Activated CD8-positive, alpha-beta memory T cell treated with anti-CD3 and anti-CD28 coated beads for 1 hour (primary cell): ENCODE measurements at places on chromosomes 16 and 17.

GRCh38 chr17:36500745-36501225, 14.3 kb downstream of the ZNHIT3 start:
- no peak for DNase-seq

DNA sequence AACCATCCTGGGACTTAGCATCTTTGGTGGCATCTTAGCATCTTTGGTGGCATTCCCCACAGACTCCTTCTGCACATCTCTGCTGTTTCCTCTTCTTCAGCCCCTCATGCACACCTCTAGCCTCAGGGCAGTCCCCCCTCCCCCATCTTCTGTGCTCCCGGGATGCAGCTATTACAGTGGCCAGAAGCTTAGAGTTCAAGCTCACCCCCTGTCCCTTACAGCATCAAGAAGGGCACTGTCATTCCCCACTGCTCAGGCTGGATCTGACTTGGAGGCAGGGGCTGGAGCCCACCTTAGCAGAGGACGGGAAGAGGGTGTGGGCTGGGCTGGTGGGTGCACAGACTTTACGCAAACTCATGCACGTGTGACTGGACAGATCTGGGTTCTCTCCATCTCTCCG, 650 bp downstream of the EPN3 start:
- no peak for DNase-seq

- no peak for DNase-seq
Measured at GRCh38 chr17:38353086-38353604, 1.5 kb downstream of the SOCS7 start.

GRCh38 chr16:57618296-57619132, 9.9 kb upstream of the ADGRG1 start:
- no peak for DNase-seq

DNA sequence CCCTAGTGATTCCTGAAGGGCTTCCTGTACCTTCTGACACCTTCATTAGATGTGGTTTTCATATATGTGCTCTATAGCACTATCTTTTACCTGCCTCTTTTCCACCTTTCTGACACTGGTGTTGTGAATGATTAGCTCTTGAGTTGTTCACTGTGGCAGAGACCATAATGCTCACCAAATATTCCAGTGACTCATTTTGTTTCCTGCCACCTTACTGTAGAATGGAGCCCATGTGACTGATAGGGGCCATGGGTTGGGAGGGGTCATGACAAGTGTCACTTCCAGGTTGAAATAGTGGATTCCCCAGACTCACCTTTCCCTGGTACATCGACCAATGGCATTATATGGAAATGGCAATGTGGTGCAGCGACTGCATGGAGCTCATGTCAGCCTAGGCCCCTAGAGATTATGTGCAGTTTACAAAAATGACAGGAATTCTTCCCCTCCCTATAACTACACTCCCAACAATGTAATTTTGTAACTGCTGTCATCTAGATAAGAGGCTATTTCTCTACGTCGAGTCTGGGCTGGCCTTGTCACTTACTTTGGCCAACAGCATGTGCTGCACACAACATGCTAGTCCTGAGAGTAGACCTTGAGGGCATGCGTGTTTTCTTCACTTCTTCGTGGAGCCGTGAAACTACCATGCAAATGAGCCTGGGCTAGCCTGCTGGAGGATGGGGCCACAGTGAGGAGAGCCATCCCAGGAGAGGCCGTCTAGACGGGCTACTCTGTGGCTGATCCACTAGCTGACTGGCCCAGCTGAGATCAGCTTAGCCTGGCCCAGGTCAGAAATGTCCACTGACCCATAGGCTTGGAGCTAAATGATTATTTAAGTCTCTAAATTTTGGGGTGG, 409.5 kb downstream of the CA10 start:
- DNase-seq = no peak

- no peak for DNase-seq
Measured at GRCh38 chr17:29642171-29642611, 19.5 kb upstream of the CORO6 start.

DNA sequence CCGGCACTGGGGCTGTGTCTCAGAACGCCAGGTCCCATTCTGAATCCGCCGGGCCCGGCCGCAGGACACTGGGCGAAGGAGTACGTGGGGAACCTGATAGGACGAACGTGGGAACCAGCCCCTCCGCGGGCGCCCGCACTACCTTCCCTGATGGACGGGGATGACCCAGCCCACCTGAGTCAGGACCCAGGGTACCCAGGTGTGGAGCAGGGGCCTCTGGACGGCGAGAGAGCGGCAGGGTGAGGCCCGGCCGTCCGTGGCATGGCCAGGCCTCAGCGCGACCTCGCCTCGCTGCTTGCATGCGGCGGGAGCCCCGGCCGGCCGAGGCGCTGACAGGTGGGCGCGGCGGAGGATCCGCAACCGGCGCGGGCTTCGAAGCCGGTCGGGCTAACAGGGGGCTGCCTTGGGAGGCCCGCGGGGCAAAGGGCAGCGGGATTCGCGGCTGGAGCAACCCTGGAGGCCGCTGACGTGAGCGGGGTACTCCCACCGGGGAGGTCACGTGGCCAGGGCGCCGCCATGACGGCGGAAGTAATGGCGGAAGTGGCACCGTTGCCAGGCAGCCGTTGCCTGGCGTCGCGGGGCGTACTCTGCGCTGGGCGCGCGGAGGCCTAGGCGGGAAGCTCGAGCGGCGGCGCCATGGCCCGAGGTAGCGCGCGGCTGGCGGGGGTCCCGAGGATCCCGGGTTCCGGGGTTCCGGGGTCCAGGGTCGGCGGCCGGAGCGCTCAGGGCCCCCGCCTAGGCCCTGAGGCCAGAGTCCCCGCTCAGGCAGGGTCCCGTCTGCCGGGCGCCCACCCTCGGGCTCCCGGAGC, at the start of gene WDR90:
Gene WDR90 (plus strand): TSS at position 585 of the 809 bp plus-strand sequence. CDS start 52 bp downstream, at position 637.
- peak; percentile 69 for DNase-seq

- no peak for DNase-seq
Measured at GRCh38 chr16:29784157-29784556, 6.1 kb downstream of the ZG16 start.

GRCh38 chr16:56610017-56610608, 1.7 kb downstream of the MT2A start:
- no peak for DNase-seq

DNA sequence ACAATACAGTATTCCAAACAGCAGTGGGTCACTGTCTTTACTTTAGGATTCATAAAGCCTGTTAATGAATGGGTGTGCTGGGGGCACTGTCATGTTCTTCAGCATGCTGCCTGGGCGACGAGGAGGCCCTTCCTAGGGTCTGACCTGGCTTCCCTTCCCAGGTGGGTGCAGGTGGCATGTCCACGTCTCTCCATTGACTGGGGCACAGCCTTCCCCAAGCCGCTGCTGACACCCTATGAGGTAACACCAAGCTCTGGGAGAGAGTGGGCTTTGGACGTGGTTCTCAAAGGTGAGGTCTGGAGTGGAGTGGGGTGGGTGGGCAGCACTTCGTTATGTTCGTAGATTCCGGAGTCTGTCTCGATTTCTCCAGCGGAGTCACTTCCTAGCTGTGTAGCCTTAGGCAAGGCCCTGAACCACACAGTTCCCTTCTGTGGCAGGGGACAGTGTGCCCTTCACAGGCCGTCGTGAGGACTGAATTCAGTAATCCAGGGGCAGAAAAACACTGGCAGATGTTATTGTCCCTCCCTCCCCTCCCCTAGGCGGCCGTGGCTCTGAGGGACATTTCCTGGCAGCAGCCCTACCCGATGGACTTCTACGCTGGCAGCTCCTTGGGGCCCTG, 771 bp upstream of the OVCA2 start:
- DNase-seq = no peak

DNA sequence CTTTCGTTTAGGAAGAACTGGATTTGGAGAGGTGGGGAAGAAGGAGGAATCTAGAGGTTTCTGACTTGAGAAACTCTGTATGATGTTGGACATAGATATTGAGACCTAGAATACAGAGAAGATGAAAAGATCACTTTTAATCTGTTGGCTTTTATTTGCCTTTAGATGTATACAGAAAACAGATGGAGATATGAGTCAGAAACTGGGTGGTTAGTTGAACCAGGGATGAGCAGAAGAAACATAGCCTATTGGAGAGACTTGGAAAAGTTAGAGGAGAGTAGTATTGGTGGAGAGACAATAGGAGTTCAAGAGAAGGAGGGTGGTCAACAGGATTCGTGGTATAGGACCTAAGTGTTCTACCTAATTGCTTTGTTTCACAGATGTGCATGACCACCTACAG, 5.1 kb downstream of the PHAF1 start:
- no peak for DNase-seq

- DNase-seq = no peak
Measured at GRCh38 chr17:1229900-1230501, 40.2 kb upstream of the BHLHA9 start.

DNA sequence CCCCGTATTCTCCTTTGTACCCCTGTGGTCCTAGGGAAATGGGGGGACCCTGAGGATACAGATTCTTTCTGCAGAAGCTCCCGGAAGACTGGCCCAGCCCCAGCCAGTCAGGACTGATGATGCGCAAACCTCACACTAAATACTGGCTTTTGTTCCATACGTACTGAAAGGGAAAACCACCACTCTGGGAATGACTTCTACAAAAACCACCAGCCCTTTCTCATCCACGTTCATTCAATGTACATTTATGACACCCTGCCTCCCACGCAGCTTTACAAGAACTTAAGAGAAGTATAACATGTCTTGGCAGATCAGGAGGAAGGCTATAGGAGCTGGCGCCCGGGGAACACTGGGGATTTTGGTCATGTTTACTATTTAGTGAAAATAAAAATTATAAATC, 70.6 kb downstream of the MARCHF10 start:
- no peak for DNase-seq

DNA sequence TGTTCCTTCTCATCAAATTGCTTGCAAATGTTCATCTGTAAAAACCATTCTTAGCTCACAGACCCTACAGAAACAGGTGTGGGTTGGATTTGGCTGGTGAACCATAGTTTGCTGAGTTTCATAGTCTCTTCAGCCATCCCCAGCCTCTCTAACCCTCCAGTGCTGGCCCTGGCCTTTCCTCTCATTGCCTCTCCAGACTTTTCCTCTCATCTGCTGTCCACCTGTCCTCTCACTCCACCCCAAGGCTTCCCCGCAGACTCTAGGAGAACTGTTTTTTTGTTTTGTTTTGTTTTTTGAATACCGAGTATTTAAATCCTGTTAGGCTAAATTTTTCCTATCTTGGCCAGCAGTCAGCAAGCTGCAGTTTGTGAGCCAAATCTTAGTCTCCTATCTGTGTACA, 41.1 kb downstream of the MEOX1 start:
- no peak for DNase-seq

GRCh38 chr16:61274211-61274610, 762.0 kb downstream of the CDH8 start:
- no peak for DNase-seq

- no peak for DNase-seq
Measured at GRCh38 chr16:87840271-87840978, 28.9 kb downstream of the SLC7A5 start.

- DNase-seq = no peak
Measured at GRCh38 chr17:48718761-48719641, 3.3 kb downstream of the PRAC1 start.

- DNase-seq = no peak
Measured at GRCh38 chr17:56867948-56868376, 34.0 kb downstream of the DGKE start.

DNA sequence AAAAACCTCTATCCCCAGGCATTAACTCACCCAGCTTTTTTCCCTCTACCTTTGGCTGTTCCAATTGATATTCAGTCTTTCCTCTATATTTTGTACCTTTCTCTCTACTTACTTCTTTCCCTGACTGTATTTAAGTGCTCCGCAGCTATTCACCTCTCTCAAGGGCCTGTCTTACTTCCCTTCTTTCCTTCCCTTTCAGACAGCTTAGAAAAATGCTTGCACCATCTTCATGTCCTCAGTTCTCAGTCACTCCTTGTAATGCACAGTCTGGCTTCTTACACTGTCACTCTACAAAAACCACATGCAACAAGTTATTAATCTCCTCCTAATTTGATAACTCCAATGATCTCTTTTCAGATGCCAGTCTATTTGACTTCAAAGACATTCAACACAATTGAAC, 163.4 kb downstream of the PHKB start:
- DNase-seq = no peak

GRCh38 chr16:27434141-27435051, 32.4 kb downstream of the IL21R start:
- no peak for DNase-seq

- DNase-seq = no peak
Measured at GRCh38 chr16:30437511-30438046, 7.7 kb upstream of the DCTPP1 start.

DNA sequence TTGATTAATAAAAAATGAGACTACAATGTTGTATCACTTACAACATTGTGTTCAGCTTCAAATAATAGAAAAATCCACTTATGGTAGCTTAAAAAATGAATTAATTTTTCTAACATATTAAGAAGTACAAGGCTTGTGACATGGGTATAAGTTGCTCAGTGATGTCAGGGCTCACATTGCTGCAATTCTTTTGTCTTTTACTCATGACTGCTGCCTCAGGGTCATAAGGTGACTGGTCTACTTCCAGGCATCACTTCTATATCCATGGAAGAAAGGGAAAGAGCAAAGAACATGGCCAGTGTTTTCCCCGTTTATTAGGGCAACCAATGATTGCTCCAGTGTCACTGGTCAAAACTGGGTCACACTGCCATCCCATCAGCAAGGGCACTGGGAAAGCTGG, 295.3 kb downstream of the MAP2K4 start:
- no peak for DNase-seq

DNA sequence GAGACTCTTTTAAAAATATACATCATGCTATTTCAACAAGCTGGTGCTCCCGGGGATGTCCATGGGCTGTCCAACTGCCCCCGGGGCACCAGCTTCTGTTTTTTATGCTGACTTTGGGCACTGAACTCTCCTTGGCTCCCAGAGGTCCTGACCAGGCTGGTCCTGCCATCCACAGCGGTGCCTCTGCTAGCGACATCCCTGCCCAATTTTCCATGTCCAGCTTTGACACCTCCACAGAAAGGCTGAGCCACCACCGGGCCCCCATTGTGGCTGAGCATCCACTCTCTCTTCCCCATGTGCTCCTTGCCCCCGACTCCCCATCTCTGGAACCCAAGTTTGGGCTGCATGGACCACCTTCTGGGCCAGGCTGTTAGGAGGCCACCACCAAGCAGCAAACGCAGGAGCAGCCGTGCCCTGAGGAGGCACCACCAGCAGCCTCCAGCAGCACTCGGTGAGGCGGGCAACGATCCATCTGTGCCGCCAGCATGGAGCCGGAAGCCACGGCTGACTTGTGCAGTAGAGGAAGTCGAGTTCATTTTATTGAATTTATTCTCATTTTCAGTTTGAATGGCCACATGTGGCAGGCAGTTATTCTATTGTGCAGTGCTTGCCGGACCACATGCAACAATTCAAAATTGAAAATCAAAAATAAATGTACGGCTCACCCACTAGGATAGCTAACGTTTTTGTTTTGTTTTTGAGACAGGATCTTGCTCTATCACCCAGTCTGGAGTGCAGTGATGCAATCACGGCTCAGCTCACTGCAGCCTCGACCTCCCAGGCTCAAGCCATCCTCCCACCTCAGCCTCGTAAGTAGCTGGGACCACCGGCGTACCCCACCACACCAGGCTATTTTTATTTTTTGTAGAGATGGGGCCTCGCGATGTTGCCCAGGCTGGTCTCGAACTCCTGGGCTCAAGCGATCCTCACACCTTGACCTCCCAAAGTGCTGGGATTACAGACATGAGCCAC, 2.8 kb upstream of the MEAK7 start:
- no peak for DNase-seq
